ENCODE measurements at places on chromosomes 4 and X. TPM values are rescaled to one million over a fixed set of nuclear protein-coding genes. Genes with fewer than 3 reads are reported as not detected.

Gene CYLC1
- not detected for total RNA-seq

Gene GLRB
- 21.0 TPM for total RNA-seq

Gene AADAT
- total RNA-seq: 0.30 TPM

Gene RADX
- not detected for total RNA-seq

Gene MTTP
- 0.22 TPM for total RNA-seq

Gene TRIM2
- 18.4 TPM for total RNA-seq

DNA sequence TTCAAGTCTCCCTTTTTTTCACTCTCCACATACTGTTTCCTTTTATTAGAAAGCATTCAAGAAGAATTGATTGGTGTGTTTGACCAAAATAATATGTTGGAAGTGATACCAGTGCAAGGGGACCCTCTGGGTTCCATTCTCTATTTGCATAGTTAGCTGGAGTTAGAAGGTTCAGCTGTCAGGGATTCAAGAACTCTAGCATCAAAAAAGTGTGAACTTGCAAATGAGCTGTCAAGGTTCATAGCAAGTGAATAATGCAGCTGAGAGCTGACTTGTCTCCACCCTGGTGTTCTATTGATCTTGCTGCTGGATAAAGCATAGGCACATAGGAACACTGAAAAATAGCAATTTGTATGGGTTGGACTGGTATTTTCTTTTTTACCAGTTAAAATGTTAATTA is 73.2 kb downstream of the SORBS2 start:
- no peak for DNase-seq

DNA sequence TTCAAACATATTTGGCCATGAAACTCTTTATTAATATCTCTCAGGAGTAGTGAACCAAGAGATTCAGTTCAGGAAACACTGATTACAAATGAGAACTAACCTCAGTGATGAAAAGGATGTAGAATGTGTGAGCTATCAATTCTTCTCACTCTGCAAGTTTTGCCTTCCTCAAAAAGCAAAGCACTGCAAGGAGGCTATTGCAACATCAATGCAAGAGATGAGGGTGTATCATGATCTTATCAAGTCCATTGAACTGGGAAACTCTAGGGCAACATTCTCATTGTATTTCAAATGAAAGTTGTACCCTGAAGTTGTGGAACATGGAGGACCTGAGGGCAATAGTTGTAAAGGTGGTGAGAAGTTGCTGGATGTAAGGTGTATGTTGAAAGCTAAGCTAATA is 56.4 kb upstream of the VEGFC start:
- DNase-seq: no peak

DNA sequence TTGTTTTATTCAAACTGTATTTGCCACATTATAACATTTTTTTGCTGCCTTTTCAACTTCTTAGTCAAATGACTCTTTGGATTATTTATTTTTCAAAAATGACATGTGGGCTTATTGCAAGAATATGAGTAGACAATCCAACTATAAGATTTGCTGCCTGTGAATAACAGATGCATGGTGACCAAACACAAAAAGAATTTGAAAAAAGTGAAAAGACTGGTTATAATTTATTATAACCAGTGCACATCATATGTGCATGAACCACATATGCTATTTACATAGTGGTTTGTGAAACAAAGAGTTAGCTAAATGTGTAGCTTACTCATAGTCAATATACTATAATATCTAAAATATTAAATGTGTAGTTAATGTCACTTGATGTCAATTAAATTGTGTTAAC is 2086.8 kb downstream of the ARAP2 start:
- peak; percentile 8 for DNase-seq

DNA sequence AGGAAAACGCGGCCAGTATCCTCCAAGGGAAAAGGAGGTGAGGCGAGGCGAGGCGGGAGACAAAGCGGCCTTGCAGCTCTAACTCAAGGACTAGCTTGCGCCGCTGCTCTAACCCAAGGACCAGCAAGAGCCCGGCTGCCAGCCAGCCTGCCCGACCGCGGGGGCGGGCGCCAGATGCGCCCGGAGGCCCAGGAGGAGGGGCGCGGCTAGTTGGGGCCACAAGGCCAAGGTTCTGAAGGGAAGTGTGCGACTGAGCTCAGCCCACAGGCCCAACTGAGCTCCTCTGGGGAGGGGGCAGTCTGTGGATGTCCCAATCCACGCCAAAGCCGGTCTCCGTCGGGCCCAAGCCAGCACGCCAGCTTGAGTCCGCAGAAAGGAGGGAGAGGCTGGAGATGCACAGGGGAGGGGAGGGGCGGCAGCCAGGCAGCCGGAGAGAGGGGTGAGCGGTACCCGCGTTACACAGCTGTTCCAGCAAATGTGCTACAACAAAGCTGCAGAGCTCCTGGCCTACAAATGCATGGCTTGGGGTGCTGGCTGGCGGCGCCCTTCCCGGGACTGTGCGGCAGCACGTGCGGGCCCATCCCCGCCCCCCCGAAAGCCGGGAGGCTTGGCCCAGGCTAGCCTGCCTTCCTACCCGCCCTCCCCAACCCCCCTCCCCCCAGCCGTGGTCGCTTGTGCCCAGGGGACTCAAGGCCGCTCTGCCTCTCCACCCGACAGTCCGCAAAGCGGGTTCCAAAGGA is 637 bp downstream of the AMER1 start:
- DNase-seq: peak; percentile 52

GRCh38 chr4:1378559-1379231 is 27.5 kb downstream of the NKX1-1 start:
- no peak for DNase-seq

- no peak for DNase-seq
Observed at GRCh38 chr4:67371615-67372014, 173.7 kb downstream of the CENPC start.

DNA sequence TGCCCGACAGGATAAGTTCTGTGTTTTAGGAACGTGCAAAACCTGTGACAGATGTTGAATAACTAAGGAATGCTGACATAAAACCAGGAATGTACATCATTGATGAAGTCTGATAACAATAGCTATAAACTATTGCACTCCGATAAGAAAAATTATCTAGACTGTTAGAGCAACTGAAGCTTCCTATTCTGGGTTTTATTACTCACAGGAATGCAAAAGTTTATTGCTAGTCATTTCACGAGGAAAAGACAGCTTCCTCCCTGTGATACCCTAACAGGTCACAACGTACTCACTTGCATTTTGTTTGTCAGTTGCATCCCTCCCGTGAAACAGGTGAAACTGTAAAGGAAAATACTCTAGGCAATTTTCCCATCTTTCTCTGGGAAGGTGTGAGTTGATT is 65.9 kb downstream of the CLDN22 start:
- DNase-seq: no peak

- no peak for DNase-seq
Observed at GRCh38 chrX:97704474-97704873, 820.8 kb downstream of the RPA4 start.

Data from M059J (cell line).